T-helper 1 cell (primary cell): ENCODE measurements at places on chromosomes 1 and 21.

DNA sequence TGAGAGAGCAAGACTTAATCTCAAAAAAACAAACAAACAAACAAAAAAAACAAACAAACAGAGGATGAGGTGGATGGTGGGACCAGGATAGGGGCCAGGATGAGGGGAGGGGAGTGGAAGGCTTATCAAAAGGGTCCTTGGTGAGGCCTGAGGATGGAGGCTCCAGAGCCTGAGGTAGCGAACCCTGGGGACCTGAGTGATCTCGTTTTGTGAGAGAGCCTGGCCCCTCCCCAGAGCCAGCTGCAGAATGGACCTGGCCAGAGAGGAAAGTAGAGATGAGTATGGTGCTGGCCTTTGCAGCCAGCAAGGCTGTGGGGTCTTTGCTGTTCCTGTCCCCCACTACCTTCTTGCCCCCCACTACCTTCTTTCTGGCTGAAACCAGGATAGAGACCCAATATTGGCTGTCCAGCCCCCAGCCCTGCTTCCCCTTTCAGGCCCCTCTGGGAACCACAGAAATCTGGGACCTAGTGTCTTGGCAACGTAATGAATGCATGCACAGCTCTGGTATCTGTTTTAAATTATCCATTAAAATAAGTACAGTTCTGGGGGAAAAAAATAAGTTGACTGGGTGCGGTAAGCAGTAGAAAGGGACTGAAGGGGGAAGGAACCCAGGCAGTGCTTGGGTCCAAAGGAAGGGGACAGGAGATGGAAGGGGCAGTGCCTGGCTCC is 1.1 kb upstream of the LMNA start:
- no peak for DNase-seq

DNA sequence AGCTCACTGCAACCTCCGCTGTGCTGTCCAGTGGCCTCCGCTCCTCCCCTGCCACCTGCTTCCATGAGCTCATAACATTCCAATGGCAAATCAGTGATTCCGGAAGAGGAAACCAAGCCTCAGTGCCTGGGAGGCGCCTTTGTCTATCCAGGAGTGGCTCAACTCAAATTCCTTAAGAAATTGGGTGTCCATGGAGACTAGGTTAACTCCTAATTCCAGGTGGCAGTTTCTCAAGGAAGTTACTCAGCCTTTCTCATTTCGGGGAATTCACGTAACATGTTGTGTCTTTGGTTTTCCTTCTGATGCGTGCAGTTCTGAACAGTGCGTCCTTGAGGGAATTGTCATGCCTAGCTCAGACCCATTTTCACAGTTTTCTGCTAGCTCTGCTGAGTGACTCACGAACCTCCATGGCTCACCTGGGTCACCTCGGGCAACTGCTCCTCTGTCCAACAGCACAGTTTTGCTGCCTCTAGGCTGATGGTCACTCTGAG is 89.9 kb upstream of the DSCAM start:
- DNase-seq = no peak

GRCh38 chr1:227776331-227776771 is 39.1 kb upstream of the PRSS38 start:
- no peak for DNase-seq

- no peak for DNase-seq
Observed at GRCh38 chr1:178137238-178137637, 43.3 kb downstream of the RASAL2 start.

- no peak for DNase-seq
Observed at GRCh38 chr1:11831945-11832725, 15.4 kb downstream of the NPPA start.

GRCh38 chr1:5850503-5850902 is 141.7 kb downstream of the NPHP4 start:
- DNase-seq = no peak

- DNase-seq = no peak
Observed at GRCh38 chr21:19048098-19048672, 644.6 kb upstream of the TMPRSS15 start.

DNA sequence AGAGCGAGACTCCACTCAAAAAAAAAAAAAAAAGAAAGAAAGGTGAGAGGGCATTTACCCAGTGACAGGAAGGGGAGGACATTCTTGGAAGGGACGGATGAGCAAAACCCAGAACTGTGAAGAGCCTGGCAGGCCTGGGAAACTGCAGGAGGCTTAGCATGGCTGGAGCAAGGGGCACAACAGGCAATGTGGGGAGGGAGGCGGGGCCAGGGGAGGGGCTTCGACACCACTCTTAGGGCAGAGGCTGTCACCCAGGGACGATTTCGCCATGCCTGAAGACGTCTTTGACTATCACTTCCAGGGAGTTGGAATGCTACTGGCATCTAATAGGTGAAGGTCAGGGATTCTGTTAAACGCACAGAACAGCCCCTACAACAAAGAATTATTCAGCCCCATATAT is 184.0 kb downstream of the HUNK start:
- DNase-seq = no peak

- DNase-seq = no peak
Observed at GRCh38 chr1:121443001-121443540, 258.3 kb downstream of the SRGAP2C start.

- no peak for DNase-seq
Observed at GRCh38 chr1:201662646-201663045, 123.7 kb downstream of the NAV1 start.

DNA sequence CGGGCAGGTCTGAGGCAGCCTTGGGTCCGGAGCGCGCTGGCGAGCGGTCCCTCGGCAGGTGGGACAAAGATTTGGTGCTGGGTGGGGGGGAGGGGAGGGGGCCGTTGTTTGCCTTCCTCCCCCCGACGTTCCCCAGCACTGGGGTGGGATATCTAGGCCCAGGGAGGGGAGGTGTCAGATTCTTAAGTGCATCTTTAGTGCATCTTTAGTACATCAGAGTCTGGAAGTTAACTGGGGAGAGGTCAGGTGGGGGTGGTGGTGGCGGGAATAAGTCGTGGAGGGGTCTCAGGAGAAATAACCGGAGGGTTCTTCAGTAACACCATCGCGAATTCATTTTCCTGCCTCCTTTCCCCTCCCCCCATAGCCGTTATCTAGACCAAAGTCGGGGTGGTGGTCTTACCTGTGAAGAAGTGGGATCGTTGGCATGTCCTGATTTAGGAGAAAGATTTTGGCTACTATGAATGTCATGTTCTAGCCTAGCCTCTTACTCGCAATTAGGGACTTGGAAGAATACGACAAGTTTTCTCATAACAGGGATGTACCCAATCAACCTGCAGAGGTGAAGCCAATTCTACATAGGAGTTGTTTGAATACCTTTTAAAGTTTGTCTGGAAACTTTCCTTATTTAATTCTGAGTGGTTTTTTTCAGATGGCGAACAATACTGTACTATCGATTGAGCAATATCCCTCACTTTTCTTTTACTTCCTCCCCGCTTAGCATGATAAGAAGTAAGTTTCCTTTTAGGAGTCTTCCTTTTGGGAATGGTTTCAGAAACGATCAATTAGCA is 886 bp downstream of the ZMYM4 start:
- no peak for DNase-seq

DNA sequence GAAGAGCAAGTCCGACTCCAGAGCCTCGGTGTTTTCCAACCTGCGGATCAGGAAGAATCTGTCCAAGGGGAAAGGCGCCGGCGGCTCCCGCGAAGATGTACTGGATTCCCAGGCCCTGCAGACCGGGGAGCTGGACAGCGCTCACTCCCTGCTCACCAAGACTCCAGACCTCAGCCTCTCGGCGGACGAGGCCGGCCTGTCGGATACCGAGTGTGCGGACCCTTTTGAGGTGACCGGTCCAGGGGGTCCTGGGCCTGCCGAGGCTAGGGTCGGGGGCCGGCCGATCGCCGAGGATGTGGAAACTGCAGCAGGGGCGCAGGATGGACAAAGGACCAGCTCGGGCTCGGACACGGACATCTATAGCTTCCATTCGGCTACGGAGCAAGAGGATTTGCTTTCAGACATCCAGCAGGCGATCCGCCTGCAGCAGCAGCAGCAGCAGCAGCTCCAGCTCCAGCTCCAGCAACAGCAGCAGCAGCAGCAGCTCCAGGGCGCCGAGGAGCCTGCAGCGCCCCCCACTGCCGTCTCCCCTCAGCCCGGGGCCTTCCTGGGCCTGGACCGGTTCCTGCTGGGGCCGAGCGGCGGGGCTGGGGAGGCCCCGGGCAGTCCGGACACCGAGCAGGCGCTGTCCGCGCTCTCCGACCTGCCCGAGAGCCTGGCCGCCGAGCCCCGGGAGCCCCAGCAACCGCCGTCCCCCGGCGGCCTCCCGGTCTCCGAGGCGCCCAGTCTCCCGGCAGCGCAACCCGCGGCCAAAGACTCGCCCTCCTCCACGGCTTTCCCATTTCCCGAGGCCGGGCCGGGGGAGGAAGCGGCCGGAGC is 827 bp downstream of the FMN2 start:
- no peak for DNase-seq

GRCh38 chr21:45128613-45129188 is 54.3 kb downstream of the ADARB1 start:
- DNase-seq = peak; percentile 48

- DNase-seq = no peak
Observed at GRCh38 chr1:213440766-213441165, 389.7 kb downstream of the RPS6KC1 start.

DNA sequence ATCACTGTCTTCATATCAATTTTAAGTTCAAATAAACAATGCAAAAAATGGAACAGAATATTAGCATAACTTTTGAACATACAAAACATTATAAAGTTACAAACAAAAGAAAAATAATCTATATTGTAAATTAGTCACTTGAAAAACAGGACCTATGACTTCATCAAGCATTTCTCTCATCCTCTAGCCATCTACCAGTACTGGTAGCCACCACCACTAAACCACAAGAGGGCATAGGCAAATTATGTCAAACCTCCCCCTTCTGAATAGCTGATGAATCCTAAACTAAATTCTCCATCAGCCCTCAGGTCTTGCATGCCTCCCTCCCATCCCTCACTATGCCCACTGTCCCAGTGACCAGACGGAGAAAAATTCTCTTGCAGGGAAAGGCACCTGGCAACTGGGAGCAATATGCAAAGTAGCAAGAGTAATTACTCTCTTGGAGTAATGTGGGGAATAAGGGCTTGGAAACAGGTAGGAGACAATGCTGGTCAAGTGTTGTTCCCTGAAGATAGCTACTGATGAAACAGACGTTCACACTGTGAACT is 37.1 kb downstream of the SSX2IP start:
- no peak for DNase-seq

DNA sequence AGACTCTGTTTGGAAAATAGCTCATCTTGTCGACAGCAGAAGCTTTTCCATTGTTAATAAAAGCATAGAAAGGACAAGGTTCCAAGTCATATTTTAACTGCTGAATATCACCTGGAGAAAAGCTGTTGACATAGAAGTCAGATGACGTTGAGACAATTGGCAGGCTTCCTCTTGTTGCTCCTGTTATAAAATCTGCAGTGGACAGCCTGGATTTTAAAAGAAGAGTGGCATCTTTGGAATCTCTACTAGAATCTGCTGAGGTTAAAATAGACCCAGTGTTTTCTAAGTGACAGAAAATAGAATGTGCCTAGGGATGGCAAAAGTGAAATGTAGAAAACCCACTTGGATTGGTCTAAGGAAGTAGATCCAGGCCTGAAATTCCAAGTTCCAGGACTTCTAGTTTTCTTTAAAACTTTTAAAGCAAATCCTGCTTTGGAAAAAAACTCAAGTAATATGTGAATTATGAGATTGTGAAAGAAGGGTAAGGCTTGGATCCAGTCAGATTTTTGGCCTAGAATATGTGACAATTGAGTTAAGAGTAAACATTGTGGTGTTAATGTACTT is 53.6 kb upstream of the NEXN start:
- DNase-seq = no peak

GRCh38 chr1:51421964-51422363 is 91.6 kb upstream of the TTC39A start:
- no peak for DNase-seq

DNA sequence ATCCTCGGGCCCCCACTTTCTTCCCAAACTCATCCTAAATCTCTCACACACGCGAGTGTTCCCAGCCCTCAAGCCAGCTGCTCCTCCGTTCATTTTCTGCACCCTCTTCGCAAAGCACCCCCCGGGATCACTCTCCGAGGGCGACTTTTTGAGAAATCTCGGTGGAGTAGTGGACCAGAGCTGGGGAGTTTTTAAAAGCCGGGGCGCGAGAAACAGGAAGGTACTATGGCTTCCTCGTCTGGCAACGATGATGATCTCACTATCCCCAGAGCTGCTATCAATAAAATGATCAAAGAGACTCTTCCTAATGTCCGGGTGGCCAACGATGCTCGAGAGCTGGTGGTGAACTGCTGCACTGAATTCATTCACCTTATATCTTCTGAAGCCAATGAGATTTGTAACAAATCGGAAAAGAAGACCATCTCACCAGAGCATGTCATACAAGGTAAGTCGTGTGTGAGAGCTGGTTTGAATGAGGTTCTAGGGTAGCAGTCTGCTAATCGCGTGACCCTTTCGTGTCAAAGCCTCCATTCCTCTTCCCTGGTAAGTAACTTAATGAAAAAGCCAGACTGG is 800 bp downstream of the DR1 start:
- DNase-seq = peak; percentile 13

GRCh38 chr1:234999513-234999940 is 129.1 kb downstream of the TOMM20 start:
- DNase-seq = no peak

DNA sequence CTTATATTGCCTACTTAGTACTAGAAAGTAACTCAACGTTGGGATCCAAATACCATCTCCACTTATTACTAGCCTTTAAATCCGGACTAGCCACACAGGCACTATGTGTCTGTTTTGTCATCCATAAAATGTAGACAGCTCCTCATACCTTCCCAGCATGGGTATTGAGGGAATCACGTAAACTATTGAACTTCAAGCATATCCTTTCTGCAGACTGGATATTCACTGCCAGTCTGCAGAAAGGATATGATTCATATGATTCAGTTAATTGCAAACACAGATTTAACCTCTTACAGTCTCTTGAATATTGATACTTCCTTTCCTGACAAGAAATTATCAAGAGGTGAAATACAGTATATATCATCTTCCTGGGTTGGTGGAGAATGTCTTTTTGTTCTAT is 186.0 kb downstream of the LEPR start:
- DNase-seq = no peak

- no peak for DNase-seq
Observed at GRCh38 chr1:27973771-27974416, 14.1 kb downstream of the XKR8 start.

DNA sequence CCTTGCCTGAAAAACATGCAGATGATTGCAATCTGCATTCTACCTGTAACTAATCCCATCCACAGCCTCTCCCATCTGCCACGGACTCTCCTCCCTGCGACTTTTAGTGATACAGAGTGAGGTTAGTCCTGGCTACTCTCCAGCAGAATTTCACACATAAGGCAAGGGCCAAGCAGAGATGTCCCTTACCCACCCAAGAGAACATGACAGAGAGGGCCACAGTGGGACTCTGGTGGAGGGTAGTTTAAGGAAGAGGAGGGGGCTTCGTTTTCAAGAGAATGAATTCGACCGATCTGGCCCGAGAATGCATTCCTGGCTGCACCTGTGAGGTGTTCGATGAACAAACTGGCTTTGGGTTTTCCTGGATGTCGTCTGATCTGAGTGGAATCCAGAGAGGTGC is 87.5 kb upstream of the SIM2 start:
- DNase-seq = no peak
